Activated naive CD8-positive, alpha-beta T cell treated with anti-CD3 and anti-CD28 coated beads for 36 hours (primary cell): ENCODE measurements at places on chromosomes 5 and 9.

- no peaks in the 10 kb centered on the region for H3K27me3 ChIP-seq
- no peak overlapping the region for H3K4me3 ChIP-seq
- peaks cover 6% of the 10 kb centered on the region for H3K4me1 ChIP-seq
- H3K36me3 ChIP-seq: no peaks in the 10 kb centered on the region
Observed at GRCh38 chr5:94316916-94317838, 301.2 kb downstream of the KIAA0825 start.

DNA sequence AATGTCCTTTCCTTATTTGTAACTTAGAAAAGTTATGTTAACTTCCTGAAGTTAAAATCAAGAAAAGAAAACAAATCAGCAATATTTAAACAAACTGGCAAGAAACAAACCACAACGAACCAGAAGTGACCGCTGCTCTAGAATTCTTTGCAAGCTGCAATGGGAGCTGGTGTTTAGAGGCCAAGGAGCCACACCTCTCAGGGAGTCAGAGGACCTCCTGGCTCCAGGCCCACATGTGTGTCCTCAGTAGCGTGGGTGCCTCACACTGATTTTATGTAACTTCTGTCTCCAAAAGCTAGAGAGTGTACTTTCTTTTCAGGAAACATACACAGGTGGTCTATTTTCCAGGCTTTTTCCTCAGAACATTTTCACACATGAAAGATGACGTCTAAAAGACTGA lies 100.4 kb downstream of the IRX2 start:
- H3K27ac ChIP-seq: no peak overlapping the region
- H3K4me1 ChIP-seq: no peaks in the 10 kb centered on the region
- peaks cover 8% of the 10 kb centered on the region for H3K27me3 ChIP-seq
- DNase-seq: no peak
- no peak overlapping the region for H3K4me3 ChIP-seq

DNA sequence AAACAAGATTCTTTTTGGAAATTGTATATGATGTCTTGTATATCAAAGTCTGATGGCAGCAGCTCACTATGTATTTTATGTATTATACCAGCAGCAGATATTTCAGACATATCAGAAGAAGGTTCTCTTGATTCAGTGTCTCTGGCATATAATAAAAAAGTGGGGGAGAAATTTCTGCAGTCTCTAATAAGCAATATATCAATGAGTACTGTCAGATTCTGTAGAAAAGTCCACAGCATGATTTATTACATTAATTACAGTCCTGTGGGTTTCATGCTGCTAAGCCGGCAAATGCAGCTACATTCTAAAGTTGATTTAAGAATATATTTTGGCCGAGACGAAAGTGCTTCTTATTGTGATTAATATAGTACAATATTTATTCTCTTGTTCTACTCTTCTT lies 113.1 kb downstream of the KIAA1958 start:
- H3K27ac ChIP-seq: no peak overlapping the region
- H3K36me3 ChIP-seq: no peaks in the 10 kb centered on the region
- no peaks in the 10 kb centered on the region for H3K27me3 ChIP-seq
- H3K4me1 ChIP-seq: no peaks in the 10 kb centered on the region
- no peak for DNase-seq

- no peak overlapping the region for H3K27ac ChIP-seq
- peaks cover 3% of the 10 kb centered on the region for H3K27me3 ChIP-seq
- no peak for DNase-seq
- H3K36me3 ChIP-seq: no peaks in the 10 kb centered on the region
- H3K4me3 ChIP-seq: no peak overlapping the region
- H3K4me1 ChIP-seq: no peaks in the 10 kb centered on the region
Observed at GRCh38 chr5:145903113-145903512, 30.3 kb upstream of the GRXCR2 start.

GRCh38 chr5:42718591-42718990 lies 38.0 kb upstream of the CCDC152 start:
- DNase-seq: no peak
- H3K36me3 ChIP-seq: no peaks in the 10 kb centered on the region
- no peak overlapping the region for H3K27ac ChIP-seq
- no peak overlapping the region for H3K4me3 ChIP-seq
- H3K27me3 ChIP-seq: peaks cover 26% of the 10 kb centered on the region
